Thoracic aorta (tissue), 2 donors: ENCODE measurements at places on chromosomes 4 and X. TPM values are rescaled to one million over a fixed set of nuclear protein-coding genes. Genes with fewer than 3 reads are reported as not detected.

- DNase-seq: no peak
Measured at GRCh38 chr4:109691411-109691920, 11.8 kb downstream of the CASP6 start.

DNA sequence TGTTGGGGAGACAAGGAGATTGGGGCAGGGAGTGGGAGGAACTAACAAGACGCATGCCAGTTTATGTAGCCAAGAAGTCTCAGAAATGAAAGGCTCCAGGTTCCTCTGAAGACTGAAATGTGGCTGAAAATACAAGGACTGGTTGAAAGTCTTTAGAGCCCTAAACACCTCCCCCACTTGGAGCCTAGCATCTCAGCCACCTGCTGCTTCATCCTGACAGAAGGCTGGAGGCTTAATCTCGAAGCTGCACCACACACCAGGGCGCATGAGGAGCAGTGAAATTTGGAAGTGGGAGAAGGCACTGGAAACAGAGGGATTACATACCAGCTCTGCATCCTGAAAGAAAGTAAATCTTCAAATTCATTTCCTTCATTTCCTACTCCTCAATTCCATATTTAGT, 160.7 kb upstream of the FTHL17 start:
- no peak for DNase-seq

- DNase-seq: no peak
Measured at GRCh38 chr4:173746424-173746823, 216.4 kb upstream of the HAND2 start.

DNA sequence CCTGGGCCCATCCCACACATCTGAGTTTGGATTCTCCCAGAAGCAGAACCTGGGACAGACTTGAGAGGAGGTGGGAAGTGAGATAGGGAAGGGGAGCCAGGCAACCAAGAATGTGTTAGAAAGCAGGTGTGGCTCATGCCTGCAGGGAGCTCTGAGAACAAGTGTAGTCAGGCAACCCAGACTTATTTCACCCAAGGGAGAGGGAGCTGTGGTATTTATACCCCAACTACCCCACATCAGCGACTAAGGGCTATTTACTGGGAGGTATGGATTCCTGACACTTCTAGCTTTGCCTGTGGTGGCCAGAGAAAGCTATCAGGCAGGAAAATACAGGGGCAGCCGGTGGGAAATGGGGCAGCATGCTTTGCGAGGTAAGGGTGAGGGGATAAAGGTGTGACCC, 125.8 kb upstream of the MSX1 start:
- no peak for DNase-seq

GRCh38 chr4:118077767-118078105, 43.5 kb downstream of the NDST3 start:
- DNase-seq: no peak

DNA sequence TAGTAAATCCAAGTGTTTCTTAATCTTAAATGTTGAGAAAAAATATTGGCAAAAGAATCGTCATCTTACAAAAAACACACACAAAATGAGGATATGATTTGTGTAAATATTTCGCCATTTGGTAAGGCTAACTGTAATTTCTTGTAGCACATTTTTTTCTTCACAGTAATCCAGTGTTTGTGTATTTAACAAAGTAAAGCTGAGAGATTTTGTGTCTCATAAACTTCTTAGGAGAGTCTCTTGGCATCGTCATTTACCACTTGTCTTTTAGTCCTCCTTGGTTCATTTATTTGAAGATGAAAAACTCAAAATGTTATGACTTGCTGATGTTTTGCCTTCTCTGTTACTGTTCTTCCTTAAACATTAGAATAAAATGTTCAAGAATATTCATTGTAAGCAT, 326.7 kb upstream of the PITX2 start:
- DNase-seq: no peak

DNA sequence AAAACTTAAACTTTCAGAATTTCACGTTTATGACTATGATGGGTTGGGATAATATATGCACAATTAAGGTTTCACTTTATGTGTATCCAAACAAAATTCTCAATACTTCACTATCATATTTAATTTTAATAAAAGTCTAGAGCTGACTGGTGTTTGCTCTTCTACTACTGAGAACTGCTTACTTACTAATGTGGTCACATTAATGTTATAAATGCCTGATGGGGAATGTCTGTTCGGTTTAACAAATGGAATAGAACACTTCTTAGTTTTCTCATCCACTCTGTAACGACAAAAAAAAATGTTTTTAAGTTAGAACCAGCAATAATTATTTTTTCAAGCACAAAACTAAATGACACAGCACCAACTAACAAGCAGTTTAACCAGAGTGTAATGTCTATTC, 34.3 kb downstream of the CDKL2 start:
- DNase-seq: no peak

GRCh38 chr4:22501715-22502095, 14.2 kb downstream of the ADGRA3 start:
- no peak for DNase-seq

GRCh38 chrX:13836575-13836974, 19.7 kb upstream of the GPM6B start:
- no peak for DNase-seq

DNA sequence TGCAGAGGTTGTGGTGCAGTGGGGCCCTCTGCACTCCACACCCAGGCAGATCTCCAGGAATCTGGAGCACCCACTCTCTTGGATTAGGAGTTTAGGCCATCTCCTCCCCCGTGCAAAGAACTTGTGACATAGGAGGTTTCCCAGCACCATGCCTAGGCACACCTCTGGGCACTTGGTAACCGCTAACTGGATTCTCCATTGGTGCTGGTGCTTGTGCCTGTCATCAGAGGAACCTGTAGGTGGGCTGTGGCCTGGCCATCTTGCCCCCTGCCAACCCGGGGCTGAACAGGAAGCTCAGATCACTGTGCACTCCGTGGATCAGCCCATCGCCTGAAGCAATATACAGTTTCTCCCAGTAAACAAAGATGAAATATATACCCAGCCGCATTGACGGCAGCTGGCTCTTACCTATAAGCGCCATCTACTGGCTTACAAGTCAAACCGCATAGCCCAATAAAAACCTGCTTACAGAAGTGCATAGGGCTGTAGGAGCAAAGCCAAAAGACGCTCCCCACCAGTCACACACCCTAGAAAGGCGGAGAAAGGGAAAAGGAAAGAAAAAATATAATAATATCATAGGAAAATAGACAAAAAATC, 19.1 kb upstream of the TEX13B start:
- DNase-seq: no peak

DNA sequence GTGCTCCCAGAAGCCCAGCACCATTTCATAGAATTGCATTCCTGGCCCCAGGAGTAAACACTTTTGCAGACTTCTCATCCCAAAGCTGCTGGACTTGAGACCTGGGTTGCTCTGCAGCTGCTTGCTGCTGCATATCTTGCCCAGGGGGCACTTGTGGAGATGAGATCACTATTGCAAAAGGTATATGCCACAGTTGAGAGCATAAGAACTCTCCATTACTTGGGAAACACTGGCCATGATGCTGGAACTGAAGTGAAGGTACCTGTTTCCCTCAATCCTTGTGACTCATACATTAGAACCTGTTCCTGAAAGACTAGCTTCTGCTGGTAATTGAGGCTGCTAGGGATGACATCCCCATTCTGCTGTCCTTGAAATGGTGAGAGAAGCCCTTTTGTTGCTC, 43.1 kb upstream of the WDR1 start:
- no peak for DNase-seq

GRCh38 chrX:30904186-30904585, 15.1 kb upstream of the TAB3 start:
- no peak for DNase-seq

GRCh38 chr4:187606581-187606980, 389.0 kb upstream of the ZFP42 start:
- no peak for DNase-seq

- DNase-seq: no peak
Measured at GRCh38 chrX:71533851-71534561, 1.1 kb downstream of the OGT start.

DNA sequence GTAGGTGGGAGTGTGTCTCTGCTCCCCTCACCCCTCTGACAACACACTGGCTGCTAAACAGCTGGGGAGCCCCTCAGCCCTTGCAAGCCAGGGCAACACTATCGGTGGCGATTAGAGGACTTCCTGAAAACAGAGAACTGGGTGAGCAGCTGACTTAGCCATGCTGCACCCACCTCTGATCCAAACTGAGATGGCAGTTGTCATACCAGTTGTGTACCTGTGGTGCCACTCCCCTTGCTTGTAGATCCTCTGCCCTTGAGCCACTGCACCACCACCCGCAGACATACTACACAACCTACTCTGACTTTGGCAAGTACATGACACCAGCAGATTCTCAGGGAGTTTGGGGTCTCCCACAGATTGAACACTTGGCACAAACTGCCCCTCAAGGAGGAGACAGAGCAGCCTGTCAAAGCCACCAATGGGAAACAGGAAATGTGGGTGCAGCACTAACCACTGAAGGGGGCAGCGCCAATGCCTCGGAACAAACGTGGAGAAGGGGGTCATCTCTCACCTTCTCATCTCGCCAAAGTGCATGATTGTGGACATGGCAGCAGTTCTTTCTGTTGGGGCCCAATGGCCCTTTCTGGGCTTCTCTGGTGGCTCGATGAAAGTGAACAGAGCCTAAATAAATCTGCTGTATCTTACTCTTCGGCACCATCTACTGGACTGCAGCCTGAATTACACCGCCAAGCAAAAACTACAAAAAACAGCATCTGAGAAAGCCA, 119.8 kb downstream of the NEK1 start:
- no peak for DNase-seq

The KIT gene
- total RNA-seq: 33.8 TPM

The EMCN gene
- 9.3 TPM for total RNA-seq

The ARAP2 gene
- total RNA-seq: 8.3 TPM

The CCSER1 gene
- total RNA-seq: 1.5 TPM

The CD38 gene
- 3.2 TPM for total RNA-seq

The CFAP97 gene
- total RNA-seq: 40.8 TPM

The AMOT gene
- total RNA-seq: 55.2 TPM

The DGAT2L6 gene
- not detected for total RNA-seq
